ENCODE measurements at places on chromosomes 2 and 18.

DNA sequence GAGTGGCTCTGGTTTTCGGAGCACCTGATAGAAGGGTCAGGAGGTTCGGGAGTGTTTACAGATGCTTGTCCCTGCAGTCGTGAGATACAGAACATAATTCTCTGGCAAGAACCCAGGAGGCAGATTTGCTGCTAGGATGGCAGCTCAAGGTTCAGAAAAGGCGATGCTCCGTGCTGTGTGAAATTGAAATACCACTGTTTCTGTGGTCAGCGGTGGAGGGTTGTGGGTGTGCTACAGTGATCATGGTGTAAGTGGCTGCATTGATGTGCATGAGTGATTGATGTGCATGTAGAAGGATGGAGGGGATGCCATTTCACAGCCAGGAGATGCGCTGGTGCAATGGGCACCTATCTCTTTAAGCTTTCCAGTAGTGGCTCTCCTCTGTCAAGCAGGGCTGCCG lies 322.1 kb downstream of the GALR1 start:
- no peaks in the 10 kb centered on the region for H3K36me3 ChIP-seq
- no peaks in the 10 kb centered on the region for H3K4me1 ChIP-seq
- H3K4me3 ChIP-seq, result no peak overlapping the region
- H3K27me3 ChIP-seq, result no peaks in the 10 kb centered on the region
- no peak overlapping the region for H3K27ac ChIP-seq

GRCh38 chr2:233389601-233390125 lies 35.4 kb downstream of the DGKD start:
- no peak overlapping the region for H3K27ac ChIP-seq
- peaks cover 29% of the 10 kb centered on the region for H3K4me1 ChIP-seq
- no peaks in the 10 kb centered on the region for H3K36me3 ChIP-seq
- H3K4me3 ChIP-seq, result no peak overlapping the region
- no peaks in the 10 kb centered on the region for H3K27me3 ChIP-seq

GRCh38 chr2:179898873-179899272 lies 37.5 kb upstream of the ZNF385B start:
- no peak overlapping the region for H3K27ac ChIP-seq
- no peaks in the 10 kb centered on the region for H3K4me1 ChIP-seq
- H3K27me3 ChIP-seq, result no peaks in the 10 kb centered on the region
- DNase-seq, result no peak
- H3K4me3 ChIP-seq, result no peak overlapping the region
- H3K36me3 ChIP-seq, result no peaks in the 10 kb centered on the region

- no peaks in the 10 kb centered on the region for H3K36me3 ChIP-seq
- DNase-seq, result no peak
- H3K27me3 ChIP-seq, result no peaks in the 10 kb centered on the region
- no peak overlapping the region for H3K27ac ChIP-seq
- H3K4me1 ChIP-seq, result no peaks in the 10 kb centered on the region
Observed at GRCh38 chr2:40150266-40150665, 301.6 kb downstream of the SLC8A1 start.

DNA sequence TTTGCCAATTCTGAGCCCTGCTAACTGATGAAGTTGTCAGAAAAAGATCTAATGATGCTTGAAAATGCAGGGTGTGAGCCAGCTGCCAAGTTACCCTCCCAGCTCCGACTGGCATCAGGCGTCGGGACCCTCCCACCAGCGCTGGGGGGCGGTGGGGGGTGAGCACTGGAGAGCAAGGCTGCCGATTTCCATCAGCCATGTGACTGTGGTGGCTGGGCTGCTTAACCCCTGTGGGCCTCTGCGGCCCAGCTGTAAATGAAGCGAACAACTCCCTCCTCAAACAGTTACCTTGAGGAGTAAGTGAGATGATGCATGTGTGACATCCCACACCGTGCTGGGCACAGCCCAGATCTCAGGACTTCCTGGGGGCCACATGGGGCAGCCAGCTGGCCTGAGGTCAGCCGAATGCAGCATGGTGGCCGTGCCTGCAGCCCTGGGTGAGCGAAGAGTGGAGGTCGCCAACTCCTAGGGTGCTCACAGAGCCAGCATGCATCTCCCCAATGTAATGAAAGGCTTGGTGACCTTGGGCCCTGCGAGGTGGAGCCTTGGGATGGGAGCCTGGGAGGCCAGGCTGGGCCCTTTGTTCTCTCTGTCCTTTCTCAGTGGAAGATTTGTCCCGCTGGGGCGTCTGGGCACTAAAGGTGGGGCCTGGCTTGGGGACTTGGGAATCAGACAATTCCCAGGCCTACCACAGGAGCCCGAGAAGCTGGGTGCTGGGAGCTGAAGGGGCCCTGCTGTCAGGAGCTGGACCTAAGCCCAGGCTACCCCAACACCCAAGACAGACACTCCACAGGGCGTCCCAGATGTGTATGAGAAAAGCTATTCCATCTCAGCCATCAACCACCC lies 25.1 kb downstream of the CIB4 start:
- no peaks in the 10 kb centered on the region for H3K36me3 ChIP-seq
- no peak for DNase-seq
- peaks cover 31% of the 10 kb centered on the region for H3K27me3 ChIP-seq
- H3K4me3 ChIP-seq, result no peak overlapping the region
- no peaks in the 10 kb centered on the region for H3K4me1 ChIP-seq
- no peak overlapping the region for H3K27ac ChIP-seq

GRCh38 chr2:239472235-239472775 lies 71.5 kb upstream of the HDAC4 start:
- H3K4me1 ChIP-seq, result no peaks in the 10 kb centered on the region
- no peaks in the 10 kb centered on the region for H3K36me3 ChIP-seq
- H3K4me3 ChIP-seq, result no peak overlapping the region
- no peaks in the 10 kb centered on the region for H3K27me3 ChIP-seq

GRCh38 chr18:36828157-36828629 lies 609 bp downstream of the TPGS2 start:
- peak overlapping the region; percentile 81 for H3K27ac ChIP-seq
- no peaks in the 10 kb centered on the region for H3K27me3 ChIP-seq
- H3K4me1 ChIP-seq, result peaks cover 18% of the 10 kb centered on the region
- peak overlapping the region; percentile 85 for H3K4me3 ChIP-seq
- no peaks in the 10 kb centered on the region for H3K36me3 ChIP-seq

- H3K27me3 ChIP-seq, result no peaks in the 10 kb centered on the region
- H3K27ac ChIP-seq, result no peak overlapping the region
- no peak overlapping the region for H3K4me3 ChIP-seq
- DNase-seq, result no peak
- H3K4me1 ChIP-seq, result peaks cover 12% of the 10 kb centered on the region
- no peaks in the 10 kb centered on the region for H3K36me3 ChIP-seq
Observed at GRCh38 chr18:36449451-36449850, 151.9 kb downstream of the FHOD3 start.

DNA sequence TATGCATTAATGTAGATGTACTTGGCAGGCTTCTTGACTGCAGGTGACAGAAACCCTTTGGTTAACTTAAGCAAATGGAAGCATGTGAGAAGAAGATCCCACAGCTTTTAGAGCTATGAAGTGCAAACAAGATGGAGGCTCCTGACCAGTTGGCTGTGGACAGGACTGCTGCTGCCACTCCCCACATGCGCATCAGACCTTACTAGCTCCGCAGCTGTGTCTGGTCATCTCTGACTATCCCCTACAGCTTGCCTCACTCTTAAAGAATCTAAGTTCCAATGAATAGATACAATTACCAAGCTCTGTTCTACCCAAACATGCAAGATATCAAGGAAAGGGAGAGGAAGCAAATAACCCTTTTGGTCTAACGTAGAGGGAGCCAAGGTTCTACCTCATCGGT lies 587.6 kb downstream of the DSC3 start:
- H3K36me3 ChIP-seq, result no peaks in the 10 kb centered on the region
- no peaks in the 10 kb centered on the region for H3K4me1 ChIP-seq
- no peaks in the 10 kb centered on the region for H3K27me3 ChIP-seq
- DNase-seq, result no peak
- no peak overlapping the region for H3K27ac ChIP-seq
- no peak overlapping the region for H3K4me3 ChIP-seq

DNA sequence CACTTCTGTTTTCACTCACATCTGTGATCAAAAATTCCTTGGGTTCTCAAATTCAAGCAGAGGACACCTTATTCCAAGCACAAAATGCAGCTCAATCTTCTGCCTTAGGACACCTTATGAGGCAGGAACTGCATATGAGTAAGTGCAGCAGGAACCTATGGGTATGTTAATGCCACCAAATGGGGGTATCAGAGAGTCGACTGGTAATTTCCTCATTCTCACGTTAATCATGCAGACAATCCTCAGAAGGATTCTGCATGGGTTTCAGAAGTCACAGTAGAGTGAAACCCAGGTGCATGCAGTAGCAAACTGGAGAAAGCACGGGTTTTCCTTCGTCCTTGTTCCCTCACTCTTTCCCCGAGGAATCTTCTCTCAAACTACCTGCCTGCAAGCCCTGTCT lies 452.8 kb downstream of the CBLN2 start:
- no peak overlapping the region for H3K4me3 ChIP-seq
- no peaks in the 10 kb centered on the region for H3K27me3 ChIP-seq
- no peaks in the 10 kb centered on the region for H3K36me3 ChIP-seq
- H3K27ac ChIP-seq, result no peak overlapping the region

- H3K4me1 ChIP-seq, result peaks cover 94% of the 10 kb centered on the region
- H3K27ac ChIP-seq, result peak overlapping the region; percentile 100
- H3K36me3 ChIP-seq, result peaks cover 14% of the 10 kb centered on the region
- no peaks in the 10 kb centered on the region for H3K27me3 ChIP-seq
- H3K4me3 ChIP-seq, result peak overlapping the region; percentile 51
Observed at GRCh38 chr2:127072970-127073369, 34.0 kb downstream of the BIN1 start.

GRCh38 chr2:19787134-19787533 lies 114.6 kb downstream of the TTC32 start:
- H3K27me3 ChIP-seq, result no peaks in the 10 kb centered on the region
- DNase-seq, result no peak
- H3K4me1 ChIP-seq, result peaks cover 21% of the 10 kb centered on the region
- H3K36me3 ChIP-seq, result no peaks in the 10 kb centered on the region

DNA sequence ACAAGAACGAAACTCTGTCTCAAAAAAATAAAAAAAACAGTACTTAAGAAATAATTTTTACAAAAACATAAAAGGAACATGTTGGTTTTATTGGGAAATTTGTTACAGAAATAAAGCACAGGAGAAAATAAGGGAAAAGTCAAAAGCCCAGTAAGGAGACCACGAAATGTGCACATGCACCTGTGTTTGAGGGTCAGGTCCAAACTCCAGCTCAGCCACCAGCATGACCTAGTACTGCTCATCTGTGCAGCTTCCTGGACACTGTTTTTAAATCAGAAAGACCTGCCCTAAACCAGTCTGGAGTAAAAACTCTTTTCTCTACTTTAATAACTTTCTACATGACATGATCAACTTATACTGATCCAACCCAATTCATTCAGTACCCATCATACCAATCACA lies 21.2 kb downstream of the RNF149 start:
- H3K27me3 ChIP-seq, result no peaks in the 10 kb centered on the region
- no peaks in the 10 kb centered on the region for H3K4me1 ChIP-seq
- no peak for DNase-seq
- peaks cover 55% of the 10 kb centered on the region for H3K36me3 ChIP-seq

DNA sequence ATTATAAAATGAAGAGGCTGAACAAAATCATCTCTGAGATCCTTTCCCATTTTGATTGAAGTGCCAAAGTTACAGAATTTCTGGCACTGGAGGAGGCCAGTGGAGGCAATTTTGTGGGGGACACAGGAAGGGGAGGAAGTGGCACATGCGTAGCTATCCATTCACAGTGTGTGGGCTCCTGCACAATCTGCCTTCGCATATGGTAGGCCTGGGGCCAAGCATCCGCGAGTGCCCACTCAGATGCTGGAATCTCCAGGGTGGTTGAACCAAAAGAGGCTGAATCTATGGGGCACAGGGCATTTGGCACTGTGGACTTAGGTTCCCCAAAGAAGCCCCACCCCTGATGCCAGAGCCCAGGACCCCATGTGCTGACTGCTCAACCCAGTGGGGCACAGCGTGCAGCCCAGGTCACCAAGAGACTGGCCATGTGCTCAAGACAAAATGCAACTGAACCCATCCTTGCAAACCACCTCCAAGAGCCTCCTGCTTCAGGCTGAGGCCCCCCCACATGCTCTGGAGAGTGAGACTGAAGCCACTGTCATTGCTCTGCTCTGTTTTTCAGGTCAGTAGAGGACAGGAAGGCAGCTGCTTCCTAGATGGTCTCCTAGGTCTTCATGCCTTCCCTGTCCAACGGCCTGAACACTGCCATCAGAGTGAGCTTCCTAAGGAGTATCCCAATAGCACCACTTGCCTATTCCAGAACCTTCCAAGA lies 28.5 kb downstream of the ST8SIA5 start:
- no peaks in the 10 kb centered on the region for H3K27me3 ChIP-seq
- no peak for DNase-seq
- H3K4me1 ChIP-seq, result peaks cover 7% of the 10 kb centered on the region
- H3K27ac ChIP-seq, result no peak overlapping the region
- H3K36me3 ChIP-seq, result no peaks in the 10 kb centered on the region
- no peak overlapping the region for H3K4me3 ChIP-seq

DNA sequence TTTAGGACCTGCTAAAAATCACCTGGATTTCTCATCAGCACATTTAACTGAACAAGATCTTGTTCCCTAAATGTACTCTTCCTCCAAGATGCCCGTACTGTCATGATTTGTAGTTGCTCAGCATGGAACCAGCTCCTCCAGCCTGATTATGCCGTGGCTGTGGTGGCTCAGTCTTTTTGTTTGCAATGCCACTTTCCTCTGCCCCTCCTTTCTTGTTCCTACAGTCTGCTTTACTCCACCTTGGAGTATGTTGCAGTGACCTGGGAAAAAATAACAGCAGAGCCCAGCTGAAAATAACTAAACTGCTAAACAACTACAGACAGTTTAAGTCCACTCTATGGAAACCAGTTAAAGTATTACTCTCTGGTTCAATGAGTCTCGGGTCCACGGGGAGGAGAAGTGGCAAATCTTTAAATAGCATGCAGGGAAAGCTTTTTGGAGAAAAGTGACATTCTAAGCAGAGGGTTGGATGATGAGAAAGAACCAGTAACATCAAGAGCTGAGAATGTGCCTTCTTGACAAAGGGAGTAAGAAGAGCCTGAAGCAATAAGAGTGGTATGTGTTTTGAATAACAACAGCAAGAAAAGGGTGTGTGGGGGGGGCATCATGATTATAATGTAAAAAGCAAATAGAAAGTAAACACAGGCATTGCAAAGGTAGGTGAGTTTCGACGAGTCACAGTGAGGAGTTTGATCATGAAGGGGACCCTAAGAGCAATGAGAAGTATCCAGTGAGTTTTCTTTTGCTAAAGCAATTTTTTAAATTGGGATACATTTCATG lies 225.7 kb downstream of the TMX3 start:
- H3K27me3 ChIP-seq, result no peaks in the 10 kb centered on the region
- H3K4me3 ChIP-seq, result no peak overlapping the region
- H3K4me1 ChIP-seq, result no peaks in the 10 kb centered on the region
- no peaks in the 10 kb centered on the region for H3K36me3 ChIP-seq
- no peak overlapping the region for H3K27ac ChIP-seq
- no peak for DNase-seq

- H3K36me3 ChIP-seq, result no peaks in the 10 kb centered on the region
- no peaks in the 10 kb centered on the region for H3K4me1 ChIP-seq
- DNase-seq, result no peak
- no peak overlapping the region for H3K27ac ChIP-seq
- no peaks in the 10 kb centered on the region for H3K27me3 ChIP-seq
- H3K4me3 ChIP-seq, result no peak overlapping the region
Observed at GRCh38 chr2:181798022-181798421, 93.5 kb upstream of the ITPRID2 start.

Data from gastrocnemius medialis (tissue), 4 donors.